ENCODE measurements at places on chromosomes 4 and X. TPM values are rescaled to one million over a fixed set of nuclear protein-coding genes. Genes with fewer than 3 reads are reported as not detected.

DNA sequence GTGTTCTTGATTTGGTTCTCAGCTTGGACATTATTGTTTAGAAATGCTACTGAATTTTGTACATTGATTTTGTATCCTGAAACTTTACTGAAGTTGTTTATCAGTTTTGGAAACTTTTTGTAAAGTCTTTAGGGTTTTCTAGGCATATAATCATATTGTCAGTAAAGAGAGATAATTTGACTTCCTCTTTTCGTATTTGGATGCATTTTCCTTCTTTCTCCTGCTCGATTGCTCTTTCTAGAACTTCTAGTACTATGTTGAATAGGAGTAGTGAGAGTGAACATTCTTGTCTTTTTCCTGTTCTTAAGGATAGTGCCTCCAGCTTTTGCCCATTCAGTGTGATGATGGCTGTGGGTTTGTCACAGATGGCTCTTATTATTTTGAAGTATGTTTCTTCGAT, 24.1 kb downstream of the TMPRSS11A start:
- no peak for DNase-seq

DNA sequence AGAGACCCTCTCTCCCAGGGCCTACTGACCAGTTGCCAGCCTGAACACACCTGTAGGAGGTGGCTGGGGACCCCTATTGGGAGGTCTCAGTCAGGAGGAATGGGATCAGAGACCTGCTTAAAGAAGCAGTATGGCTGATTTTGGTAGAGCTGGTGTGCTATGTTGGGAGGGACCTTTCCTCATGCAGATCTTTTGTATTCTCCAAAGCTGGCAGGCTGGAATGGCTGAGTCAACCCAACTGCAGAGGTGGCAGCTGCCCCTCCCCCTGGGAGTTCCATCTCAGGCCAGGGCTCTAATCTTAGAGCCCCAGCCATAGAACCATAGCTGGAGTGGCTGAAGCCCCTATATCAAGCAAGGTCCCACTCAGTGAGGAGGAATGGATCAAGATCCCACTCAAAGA, 279.3 kb upstream of the BMP3 start:
- no peak for DNase-seq

- no peak for DNase-seq
These were observed 236.9 kb upstream of the EMCN start for GRCh38 chr4:100754751-100755150.

DNA sequence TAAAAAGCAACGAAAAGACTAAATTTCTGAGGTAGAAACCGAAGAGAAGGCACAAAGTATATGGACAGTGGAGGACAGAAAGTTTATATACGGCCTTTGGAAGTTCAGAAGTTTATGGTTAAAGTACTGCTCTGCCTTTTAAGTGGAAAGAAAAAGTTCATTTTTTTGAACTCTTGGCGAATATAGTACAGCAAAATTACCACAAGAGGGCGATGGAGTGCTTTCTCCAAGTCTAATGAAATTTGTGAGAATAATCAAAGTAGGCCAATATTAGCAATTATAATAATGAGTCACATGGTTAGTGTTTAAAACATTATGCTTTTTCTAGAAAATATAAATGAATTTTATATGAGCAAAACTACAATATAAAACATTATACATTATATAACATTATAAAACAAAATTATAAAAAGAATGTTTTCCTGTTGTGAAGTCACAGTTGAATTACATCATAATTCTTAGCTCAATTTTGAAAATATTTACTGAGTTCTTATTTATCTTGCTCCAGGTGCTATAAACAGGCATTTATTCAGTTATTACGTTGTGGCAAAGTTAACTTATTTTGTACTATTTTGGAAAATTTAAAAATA, 136.2 kb upstream of the BMPR1B start:
- no peak for DNase-seq

- DNase-seq: no peak
These were observed 21.1 kb upstream of the USP38 start for GRCh38 chr4:143163614-143164013.

The NPY5R gene
- total RNA-seq: not detected

The IL2 gene
- total RNA-seq: not detected

GRCh38 chr4:17578482-17578891, 1.5 kb downstream of the LAP3 start:
- no peak for DNase-seq

The TMEM175 gene
- 40.2 TPM for total RNA-seq

The AREG gene
- 4.9 TPM for total RNA-seq

GRCh38 chrX:48909703-48910294, 1.6 kb downstream of the SLC35A2 start:
- no peak for DNase-seq

DNA sequence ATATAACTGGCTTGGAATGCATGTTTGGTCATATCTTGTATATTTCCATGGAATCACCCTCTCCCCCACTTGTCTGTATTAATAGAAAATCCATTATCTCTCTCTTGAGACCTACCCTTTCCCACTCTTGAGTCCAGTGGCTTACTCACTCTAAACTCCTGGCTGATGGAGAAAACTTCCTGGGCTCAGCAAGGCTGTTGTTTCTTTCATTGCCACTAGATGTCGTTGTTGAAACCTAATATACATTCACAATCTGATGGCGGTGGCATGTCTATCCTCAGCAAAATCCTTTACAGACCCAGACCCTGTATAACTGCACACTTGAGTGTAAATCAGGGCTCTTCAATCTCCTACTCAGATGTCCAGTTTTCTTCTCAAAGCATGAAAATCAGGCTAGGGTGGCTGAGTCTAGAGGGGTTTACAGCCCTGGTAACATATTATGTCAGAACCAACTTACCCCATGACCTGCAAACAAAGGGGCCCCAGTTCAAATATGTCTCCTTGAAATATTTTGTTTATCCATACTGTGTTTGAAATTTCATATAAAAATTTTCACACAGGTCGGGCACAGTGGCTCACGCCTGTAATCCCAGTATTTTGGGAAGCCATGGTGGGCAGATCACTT, 70.0 kb upstream of the FAM241A start:
- peak; percentile 18 for DNase-seq

DNA sequence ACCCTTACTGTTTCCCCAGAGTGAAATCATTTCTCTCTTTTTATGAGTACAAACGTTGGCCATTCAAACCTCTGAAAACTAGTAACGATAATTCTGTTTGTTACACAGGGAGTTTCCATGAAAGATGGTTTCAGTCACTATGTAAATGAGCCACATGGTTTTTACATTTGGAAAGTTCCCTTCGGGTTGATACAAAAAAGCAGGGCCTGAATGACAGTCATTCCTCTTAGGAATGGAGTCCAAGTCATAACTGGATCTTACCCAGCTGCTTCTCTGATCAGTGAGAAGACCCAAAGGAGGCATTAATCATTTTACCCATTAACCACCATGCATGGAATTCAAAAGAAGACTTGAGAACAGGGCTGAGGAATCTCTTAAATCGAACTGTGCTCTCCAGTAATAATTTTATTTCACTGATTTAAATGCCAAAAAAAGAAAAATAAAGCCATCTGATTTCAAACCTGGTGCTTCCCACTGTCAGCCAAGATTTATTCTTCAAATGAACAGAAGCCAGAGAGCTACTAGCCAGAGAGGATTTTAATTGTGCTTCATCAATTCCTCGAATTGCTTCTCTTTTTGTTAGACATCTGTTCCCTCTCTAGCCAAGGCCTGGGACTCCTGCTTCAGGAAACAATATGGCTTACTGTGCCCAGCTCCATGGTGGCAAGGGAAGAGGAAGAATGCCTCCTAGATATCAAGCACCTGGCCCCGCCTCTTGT, 3.2 kb downstream of the SOWAHB start:
- no peak for DNase-seq

The ATP8A1 gene
- total RNA-seq: 37.4 TPM

Data from body of pancreas (tissue), 4 donors.